ENCODE measurements at places on chromosomes 16 and 17. TPM values are rescaled to one million over a fixed set of nuclear protein-coding genes. Genes with fewer than 3 reads are reported as not detected.

- no peak overlapping the region for H3K27ac ChIP-seq
- DNase-seq, result no peak
- H3K36me3 ChIP-seq, result no peaks in the 10 kb centered on the region
- H3K27me3 ChIP-seq, result peaks cover 16% of the 10 kb centered on the region
- peaks cover 3% of the 10 kb centered on the region for H3K4me1 ChIP-seq
These were observed 304.2 kb upstream of the TNRC6C start for GRCh38 chr17:77654296-77654695.

GRCh38 chr17:38942696-38943334, 17.4 kb downstream of the LASP1NB start:
- no peak for DNase-seq
- H3K27me3 ChIP-seq, result peaks cover 3% of the 10 kb centered on the region
- no peak overlapping the region for H3K27ac ChIP-seq
- H3K4me1 ChIP-seq, result peaks cover 6% of the 10 kb centered on the region

DNA sequence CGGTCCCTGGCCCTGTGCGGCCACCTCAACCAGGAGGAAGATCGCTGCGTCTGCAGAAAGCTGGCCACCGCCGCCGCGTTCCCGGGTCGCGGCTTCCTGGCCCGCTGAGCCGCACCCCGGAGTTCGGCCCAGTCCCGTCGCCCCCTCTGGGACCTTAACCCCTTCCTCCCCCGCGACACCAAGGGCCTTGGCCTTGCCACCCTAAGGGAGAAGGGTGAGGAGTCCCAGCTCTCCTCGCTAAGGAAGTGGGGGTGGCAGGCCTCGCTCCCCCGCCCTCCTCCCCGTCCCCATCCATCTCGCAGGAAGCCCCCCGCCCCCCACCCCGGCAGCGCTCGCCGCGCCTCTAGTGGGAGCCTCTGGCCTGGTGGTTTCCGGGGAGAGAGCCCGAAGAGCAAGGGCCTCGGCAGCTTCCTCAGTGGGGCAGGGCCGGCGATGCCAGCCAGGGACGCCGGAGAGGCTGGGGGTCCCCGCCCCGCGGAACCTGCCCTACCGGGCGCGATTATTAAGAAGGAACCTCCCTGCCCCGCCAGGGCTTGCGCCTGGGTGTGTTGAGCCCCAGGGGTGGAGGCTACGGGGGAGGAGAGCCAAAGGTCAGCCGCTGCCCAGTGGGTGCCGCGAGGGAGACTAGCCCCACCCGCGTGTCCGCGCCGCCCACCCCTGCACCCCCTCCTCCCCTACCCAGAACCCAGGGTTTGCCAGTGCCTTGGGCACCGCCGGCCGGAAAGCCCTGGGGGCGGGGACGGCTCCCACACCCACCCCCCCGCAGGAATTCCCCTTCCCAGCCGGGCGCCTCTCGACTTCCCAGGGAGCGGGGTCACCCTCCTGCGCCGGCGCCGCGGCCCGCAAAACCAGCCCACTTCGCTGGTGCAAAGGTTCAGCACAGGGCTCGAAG, 6.8 kb downstream of the CBX4 start:
- H3K27ac ChIP-seq, result no peak overlapping the region
- peaks cover 5% of the 10 kb centered on the region for H3K27me3 ChIP-seq
- H3K4me3 ChIP-seq, result no peak overlapping the region

- no peak overlapping the region for H3K27ac ChIP-seq
- peaks cover 57% of the 10 kb centered on the region for H3K4me1 ChIP-seq
- DNase-seq, result no peak
- no peaks in the 10 kb centered on the region for H3K27me3 ChIP-seq
- peaks cover 35% of the 10 kb centered on the region for H3K36me3 ChIP-seq
These were observed 168.8 kb upstream of the CHMP6 start for GRCh38 chr17:80822700-80823410.

DNA sequence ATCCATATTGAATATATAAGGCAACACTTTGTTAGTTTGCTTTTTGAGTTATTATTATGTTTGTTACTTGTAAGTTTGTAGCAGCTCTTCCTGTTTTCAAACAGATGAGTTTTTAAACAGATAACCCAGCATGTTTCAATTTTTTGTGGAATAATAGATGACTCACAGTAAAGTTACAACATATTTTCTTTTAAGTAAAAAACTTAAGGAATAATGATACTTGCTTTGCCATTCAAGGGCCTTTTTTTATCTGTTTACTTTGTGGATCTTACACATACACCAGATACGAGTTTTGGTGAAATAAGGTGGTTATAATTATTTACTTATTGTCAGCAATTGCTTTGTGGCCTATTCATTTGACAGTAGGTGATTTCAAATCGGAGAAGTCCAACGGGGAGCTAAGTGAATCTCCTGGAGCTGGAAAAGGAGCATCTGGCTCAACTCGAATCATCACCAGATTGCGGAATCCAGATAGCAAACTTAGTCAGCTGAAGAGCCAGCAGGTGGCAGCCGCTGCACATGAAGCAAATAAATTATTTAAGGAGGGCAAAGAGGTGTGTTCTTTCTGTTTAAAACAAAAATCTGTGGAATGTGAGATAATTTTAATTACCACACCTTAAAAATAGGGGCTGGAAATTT, 66.3 kb downstream of the BPTF start:
- H3K4me1 ChIP-seq, result no peaks in the 10 kb centered on the region
- H3K36me3 ChIP-seq, result peaks cover 34% of the 10 kb centered on the region
- H3K4me3 ChIP-seq, result no peak overlapping the region
- H3K27ac ChIP-seq, result no peak overlapping the region
- no peak for DNase-seq
- H3K27me3 ChIP-seq, result no peaks in the 10 kb centered on the region

GRCh38 chr17:9702482-9702881, 57.2 kb downstream of the USP43 start:
- H3K27ac ChIP-seq, result no peak overlapping the region
- no peaks in the 10 kb centered on the region for H3K4me1 ChIP-seq
- H3K36me3 ChIP-seq, result no peaks in the 10 kb centered on the region
- H3K4me3 ChIP-seq, result no peak overlapping the region
- peaks cover 1% of the 10 kb centered on the region for H3K27me3 ChIP-seq

DNA sequence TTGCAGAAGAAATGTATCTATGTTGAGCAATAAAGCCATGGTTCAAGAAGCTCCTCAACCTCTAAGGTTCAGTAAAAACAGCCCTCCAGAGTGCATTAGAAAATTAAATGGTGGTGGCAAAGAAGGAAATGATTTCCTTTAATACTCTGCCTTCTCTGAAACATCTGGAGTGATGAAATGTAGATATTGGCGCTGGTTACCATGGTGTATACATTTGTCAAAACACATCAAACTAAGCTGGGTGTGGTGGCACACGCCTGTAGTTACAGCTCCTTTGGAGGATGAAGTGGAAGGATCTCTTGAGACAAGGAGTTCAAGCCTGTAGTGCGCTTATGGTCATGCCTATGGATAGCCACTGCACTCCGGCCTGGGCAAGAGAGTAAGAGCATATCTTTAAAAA, 6.0 kb downstream of the CAPNS2 start:
- no peak overlapping the region for H3K27ac ChIP-seq
- no peaks in the 10 kb centered on the region for H3K36me3 ChIP-seq
- DNase-seq, result no peak
- no peaks in the 10 kb centered on the region for H3K4me1 ChIP-seq

PDP2 gene
- total RNA-seq, result 52.2 TPM

USP43 gene
- not detected for total RNA-seq

Data from activated T-helper 1 cell treated with anti-CD3 and anti-CD28 coated beads, Interleukin-12 subunit alpha, Interleukin-12 subunit beta, Interleukin-2, Interleukin-4 antibody, amounts not matched to agents 30 ng/mL and 10 ng/mL and 1 ng/mL, durations not matched to agents 14 hours and 24 hours and 36 hours (primary cell).